ENCODE measurements at places on chromosomes 6 and 20.

- DNase-seq = no peak
Measured at GRCh38 chr6:2976571-2977085, 5.3 kb upstream of the SERPINB6 start.

DNA sequence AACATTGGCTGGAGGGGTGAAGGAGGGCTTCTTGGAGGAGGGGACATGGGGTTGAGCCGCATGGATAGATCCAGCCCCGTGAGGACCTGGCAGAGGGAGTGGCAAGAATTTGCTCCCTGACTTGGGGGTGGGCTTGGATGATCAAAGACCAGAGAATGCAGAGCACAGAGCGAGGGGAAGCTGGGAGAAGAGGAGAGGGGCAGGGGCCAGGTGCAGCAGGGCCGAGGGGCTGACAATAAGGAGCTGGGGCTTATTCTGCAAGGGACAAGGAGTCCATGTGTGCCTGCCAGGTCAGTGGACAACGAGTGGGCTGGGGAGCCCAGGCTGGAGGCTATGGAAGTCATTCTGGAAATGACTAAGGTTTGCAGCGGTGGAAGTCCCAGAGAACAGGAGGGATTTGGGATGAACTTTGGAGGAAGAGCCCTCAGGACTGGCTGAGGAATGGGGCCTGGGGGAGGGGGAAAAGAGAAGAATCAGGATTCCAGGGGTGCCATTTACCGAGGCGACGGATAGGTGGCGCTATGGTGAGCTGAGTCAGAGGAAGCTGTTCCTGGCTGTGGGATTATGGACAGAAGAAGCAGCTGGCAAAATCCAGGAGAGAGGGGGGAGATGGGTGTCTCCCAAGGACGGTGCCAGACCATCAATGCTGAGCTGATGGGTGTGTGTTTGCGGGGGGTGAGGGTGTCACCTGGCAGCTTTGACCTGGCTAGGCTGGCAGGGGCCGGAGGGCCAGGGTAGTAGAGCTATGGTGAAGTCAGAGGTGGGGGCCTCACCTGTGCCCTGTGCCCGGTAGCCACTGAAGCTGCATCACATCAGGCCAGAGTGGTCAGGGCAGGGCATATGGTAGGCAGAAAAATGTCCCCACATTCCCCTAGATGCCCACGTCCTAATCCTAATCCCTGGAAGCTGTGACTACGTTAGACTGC lies 7.8 kb downstream of the KCNG1 start:
- DNase-seq = peak; percentile 71

- peak; percentile 80 for DNase-seq
Measured at GRCh38 chr6:21295506-21296240, 297.9 kb upstream of the SOX4 start.

- no peak for DNase-seq
Measured at GRCh38 chr6:15810618-15811017, 147.8 kb upstream of the DTNBP1 start.

DNA sequence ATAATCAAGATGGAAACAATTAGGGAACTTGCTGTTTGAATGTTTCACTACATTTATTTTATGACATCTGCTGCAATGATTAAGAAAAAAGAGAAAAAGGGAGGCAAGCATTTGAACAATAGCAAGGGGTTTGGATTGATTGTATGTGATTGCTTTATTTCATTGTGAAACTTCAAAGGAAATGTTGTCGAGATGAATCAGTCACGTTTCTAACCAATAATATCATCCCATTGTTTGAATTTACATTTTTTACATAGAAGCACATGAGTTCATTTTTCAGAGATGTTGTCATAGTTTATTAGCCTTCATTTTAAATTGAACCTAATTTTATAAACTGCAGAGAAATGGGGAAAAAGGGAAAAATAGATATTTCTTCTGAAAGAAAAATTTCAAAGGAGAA lies 572.0 kb downstream of the KIF16B start:
- no peak for DNase-seq

GRCh38 chr20:39109933-39110818 lies 148.0 kb downstream of the DHX35 start:
- no peak for DNase-seq

DNA sequence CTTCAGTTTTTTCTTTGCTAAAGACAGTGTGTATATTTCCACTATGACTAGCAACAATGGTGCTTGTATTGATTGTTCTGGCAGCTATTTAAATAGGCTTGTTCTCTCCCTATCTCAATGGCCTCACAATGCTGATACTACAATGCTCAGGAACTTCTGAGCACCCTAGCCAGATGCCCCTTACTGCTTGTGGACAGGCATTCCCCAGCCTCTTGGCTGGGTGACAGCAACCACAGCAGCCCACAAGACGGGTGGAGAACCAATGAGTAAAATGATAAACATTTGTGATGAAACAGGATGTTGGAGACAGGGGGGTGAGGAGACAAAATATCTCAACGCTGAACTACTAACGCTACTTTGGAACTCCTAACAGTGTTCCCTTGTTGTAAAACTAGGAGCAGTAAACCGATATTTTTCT lies 42.3 kb downstream of the HIVEP2 start:
- peak; percentile 70 for DNase-seq

- DNase-seq = no peak
Measured at GRCh38 chr6:16540804-16541752, 220.2 kb downstream of the ATXN1 start.

DNA sequence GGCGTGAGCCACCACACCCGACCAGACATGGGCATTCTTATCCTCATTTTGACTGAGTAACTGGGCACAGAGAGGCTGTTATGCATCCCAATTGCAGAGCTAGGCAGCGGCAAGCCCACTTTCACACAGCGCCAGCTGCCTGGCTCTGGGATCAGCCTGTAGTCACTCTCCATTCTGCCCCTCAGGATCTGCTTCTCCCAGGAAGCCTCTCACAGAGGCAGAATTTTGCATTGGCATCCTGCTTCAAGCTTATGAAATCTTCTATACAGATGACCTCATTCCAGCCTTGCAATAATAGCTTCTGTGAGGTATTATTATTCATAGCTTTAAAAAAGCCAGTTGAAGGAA lies 37.0 kb upstream of the IER3 start:
- DNase-seq = no peak

Data from lung (tissue), 17 donors.